ENCODE measurements at places on chromosomes 3 and 15. TPM values are rescaled to one million over a fixed set of nuclear protein-coding genes. Genes with fewer than 3 reads are reported as not detected.

DNA sequence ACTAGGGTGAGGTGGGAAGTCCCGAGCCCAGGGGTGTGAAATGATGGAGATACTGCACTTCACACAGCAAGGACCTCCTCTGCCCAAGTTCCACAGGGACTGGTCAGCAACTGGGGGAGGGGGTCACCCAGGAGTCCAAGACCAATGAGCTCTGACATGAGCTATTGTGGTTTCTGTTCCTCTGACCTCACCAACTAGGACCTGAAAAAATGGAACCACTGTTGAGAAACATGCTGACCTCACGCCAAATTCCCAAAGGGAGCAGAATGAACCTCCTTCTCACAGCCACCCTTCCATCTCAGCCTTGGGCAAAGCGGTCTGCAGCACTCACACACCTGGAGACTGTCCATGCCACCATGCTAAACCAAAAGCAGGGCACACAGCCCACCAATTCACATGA lies 69.3 kb downstream of the LRIG1 start:
- no peaks in the 10 kb centered on the region for H3K27me3 ChIP-seq
- H3K36me3 ChIP-seq = no peaks in the 10 kb centered on the region
- H3K27ac ChIP-seq = no peak overlapping the region
- no peak for DNase-seq

DNA sequence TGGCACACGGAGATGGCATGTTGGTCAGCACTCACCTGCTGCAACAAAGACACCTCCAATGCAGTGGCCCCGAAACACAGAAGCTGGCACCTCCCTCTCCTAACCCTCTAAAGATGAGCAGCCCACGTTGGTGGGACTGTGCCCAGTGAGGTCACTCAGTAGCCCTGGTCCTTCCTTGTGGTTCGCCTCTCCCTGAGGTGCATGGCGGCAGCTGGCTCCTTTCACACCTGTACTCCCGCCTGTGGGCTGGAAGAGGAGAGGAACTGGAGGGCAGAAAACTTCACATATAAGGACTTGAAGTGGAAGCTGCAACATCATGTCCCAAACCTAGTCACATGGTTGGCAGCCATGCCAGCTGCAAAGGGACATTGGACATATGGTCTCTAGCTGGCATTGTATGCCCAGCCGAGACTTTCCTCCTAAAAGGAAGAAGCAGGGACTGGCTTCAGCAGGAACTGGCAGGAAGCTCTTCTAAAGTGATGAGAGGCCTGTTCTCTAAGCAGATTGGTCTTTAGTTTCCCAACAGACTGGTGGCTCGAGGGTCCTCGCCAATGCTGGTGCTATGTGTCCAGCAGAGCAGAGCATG lies 10.8 kb upstream of the C3orf22 start:
- no peak overlapping the region for H3K27ac ChIP-seq
- H3K4me1 ChIP-seq = no peaks in the 10 kb centered on the region
- no peak for DNase-seq
- H3K27me3 ChIP-seq = no peaks in the 10 kb centered on the region
- no peaks in the 10 kb centered on the region for H3K36me3 ChIP-seq
- H3K4me3 ChIP-seq = no peak overlapping the region

- H3K4me3 ChIP-seq = no peak overlapping the region
- no peaks in the 10 kb centered on the region for H3K27me3 ChIP-seq
- H3K36me3 ChIP-seq = no peaks in the 10 kb centered on the region
- H3K4me1 ChIP-seq = no peaks in the 10 kb centered on the region
Observed at GRCh38 chr3:78970656-78971055, 797.1 kb downstream of the ROBO1 start.

GRCh38 chr3:10695595-10696285 lies 120.3 kb upstream of the SLC6A11 start:
- H3K4me1 ChIP-seq = no peaks in the 10 kb centered on the region
- DNase-seq = no peak
- no peaks in the 10 kb centered on the region for H3K27me3 ChIP-seq
- H3K4me3 ChIP-seq = no peak overlapping the region
- no peak overlapping the region for H3K27ac ChIP-seq
- H3K36me3 ChIP-seq = no peaks in the 10 kb centered on the region

DNA sequence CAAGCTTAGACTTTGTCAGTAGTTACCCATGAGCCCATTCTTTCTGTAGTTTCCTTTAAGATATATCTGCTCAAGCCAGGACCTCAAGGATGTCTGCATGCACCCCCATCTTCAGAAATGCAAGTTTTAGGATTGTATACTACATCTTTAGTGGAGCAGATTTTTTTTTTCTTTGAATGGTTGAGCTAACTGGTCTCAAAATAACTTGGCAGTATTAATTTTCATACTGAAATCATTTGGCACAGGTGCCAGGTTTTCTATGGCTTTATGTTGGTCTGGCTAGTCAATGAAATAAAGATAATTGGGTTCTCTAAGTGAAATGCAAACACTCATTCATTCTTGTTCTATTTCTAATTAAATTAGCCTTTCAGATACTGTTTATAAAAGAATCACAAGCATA lies 108.9 kb downstream of the ATG7 start:
- H3K4me1 ChIP-seq = peaks cover 7% of the 10 kb centered on the region
- no peak for DNase-seq
- H3K27ac ChIP-seq = peak overlapping the region; percentile 35
- no peak overlapping the region for H3K4me3 ChIP-seq
- no peaks in the 10 kb centered on the region for H3K27me3 ChIP-seq
- no peaks in the 10 kb centered on the region for H3K36me3 ChIP-seq

GRCh38 chr3:195110647-195111318 lies 160.2 kb downstream of the XXYLT1 start:
- H3K4me1 ChIP-seq = peaks cover 4% of the 10 kb centered on the region
- H3K4me3 ChIP-seq = no peak overlapping the region
- no peak for DNase-seq

DNA sequence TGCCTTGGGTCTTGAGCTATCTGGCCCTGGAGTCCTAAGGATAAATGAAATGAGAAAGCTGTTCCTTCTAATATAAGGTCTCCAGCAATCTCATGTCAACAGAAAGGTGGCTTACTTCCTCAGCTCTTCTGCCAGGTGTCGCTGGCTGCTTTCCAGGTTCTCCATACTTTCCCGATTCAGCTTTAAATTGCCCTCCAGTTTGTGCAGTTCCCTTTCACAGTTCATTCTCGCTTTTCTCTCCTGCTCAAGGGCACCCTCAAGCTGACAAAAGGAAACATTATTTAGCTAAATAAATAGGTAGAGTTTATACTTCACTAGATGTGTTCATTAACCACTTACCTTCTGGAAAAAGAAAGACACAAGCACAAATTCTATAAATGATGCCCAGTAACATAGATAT lies 73.0 kb downstream of the MYH15 start:
- H3K27me3 ChIP-seq = no peaks in the 10 kb centered on the region
- no peaks in the 10 kb centered on the region for H3K36me3 ChIP-seq
- H3K4me3 ChIP-seq = no peak overlapping the region
- no peak overlapping the region for H3K27ac ChIP-seq
- DNase-seq = no peak

DNA sequence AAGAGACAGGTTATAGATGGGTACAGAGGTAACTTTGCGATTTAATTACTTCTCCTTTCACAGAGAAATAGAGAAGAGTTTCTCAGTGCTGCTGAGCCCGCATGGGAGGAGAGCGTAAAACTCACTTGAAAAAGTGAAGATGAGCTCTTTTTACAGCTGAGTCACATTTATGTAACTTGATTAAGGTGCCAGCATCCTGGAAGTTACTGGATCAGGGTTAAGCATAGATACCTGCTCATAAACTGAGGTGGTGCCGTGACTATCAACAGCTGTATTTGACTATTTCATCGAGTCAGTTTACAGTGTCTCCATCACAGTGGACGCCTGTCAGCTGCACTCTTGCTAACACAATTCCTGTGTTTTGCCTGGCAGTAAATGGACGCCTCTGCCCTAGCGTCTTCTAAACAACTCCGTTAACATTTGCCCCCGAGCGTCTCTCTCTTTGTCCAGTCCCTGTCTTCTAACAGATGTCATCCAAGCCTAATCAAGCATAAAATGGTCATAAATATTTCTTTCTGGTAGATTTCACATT lies 414.6 kb downstream of the FOXP1 start:
- no peak overlapping the region for H3K4me3 ChIP-seq
- peaks cover 16% of the 10 kb centered on the region for H3K4me1 ChIP-seq
- no peak for DNase-seq
- H3K36me3 ChIP-seq = no peaks in the 10 kb centered on the region
- H3K27me3 ChIP-seq = no peaks in the 10 kb centered on the region
- H3K27ac ChIP-seq = no peak overlapping the region

DNA sequence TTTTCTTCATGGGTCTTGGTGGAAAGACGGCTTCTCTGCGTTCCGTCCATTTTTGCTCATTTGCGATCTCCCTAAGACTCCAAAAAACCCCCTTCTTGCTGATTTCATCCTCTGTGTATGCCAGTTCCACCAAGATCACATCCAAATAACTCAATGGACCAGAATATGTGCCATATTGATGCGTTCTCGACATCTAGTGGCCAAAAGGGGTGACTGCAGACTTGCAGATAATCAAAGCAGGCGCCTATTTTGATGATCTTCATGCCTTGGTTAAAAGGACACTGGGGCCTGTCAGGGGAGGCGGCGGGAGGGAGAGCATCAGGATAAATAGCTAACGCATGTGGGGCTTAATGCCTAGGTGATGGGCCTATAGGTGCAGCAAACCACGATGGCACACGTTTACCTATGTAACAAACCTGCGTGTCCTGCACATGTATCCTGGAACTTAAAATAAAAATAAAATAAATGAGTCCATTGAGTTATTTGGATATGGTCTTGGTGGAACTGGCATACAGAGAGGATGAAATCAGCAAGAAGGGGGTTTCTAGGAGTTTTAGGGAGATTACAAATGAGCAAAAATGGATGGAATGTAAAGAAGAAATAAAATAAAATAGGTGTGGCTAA lies 104.2 kb upstream of the RAD18 start:
- H3K27ac ChIP-seq = no peak overlapping the region
- no peak overlapping the region for H3K4me3 ChIP-seq
- H3K4me1 ChIP-seq = peaks cover 6% of the 10 kb centered on the region
- no peaks in the 10 kb centered on the region for H3K36me3 ChIP-seq
- peak; percentile 51 for DNase-seq

DNA sequence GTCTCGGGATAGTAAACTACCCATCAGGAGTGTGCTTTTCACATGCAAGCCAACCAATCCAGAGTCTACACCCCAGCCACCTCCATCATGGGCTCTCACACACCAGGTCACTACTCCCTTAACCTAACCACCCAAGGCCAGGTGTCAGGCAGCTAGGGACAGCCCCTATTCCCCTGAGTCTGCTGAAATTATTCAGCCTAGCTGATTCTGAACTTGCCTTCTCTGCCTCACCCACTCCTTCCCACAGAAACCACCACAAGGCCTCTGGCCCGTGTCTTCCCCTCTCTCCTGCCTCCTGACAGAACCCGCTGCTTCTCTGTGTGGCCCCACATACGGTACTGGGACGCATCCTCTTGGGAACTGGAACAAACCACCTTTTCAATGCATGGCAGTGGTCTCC lies 82.1 kb downstream of the PCSK6 start:
- H3K36me3 ChIP-seq = no peaks in the 10 kb centered on the region
- H3K27ac ChIP-seq = no peak overlapping the region
- peaks cover 4% of the 10 kb centered on the region for H3K4me1 ChIP-seq
- DNase-seq = no peak
- H3K27me3 ChIP-seq = no peaks in the 10 kb centered on the region

DNA sequence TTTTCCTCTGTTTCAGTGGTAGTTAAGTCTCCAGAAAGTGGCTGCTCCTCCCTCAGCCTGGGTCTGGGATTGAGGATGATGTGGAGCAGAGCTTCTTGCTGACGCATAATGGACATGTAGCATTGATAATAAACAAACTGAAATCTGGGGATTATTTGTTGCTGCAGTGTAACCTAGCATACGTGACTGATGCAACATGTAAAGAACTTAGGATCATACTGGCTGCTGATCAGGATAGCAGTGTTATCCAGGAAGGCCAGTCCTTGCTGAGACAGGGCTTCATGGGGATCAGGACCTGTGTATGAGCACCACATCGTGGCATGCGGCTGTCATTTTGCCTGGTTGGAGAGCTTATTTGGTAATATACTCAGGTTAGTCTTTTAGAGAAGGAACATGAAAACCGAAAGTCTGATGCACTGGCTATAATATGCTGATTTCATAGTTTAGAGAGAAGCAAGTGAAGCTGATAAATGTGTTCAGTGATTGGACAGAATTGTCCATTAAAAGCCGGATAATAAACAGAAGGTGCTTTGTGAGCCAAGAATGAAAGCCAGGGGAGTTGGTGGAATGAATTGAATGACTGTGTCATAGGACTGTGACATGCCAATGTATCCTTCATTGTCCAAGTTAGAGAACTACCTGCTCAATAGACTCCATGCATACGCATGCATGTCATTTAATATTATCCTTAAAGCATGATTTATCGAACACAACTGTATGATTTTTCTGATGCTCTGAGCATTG lies 4.1 kb downstream of the MINAR1 start:
- no peak overlapping the region for H3K27ac ChIP-seq
- peaks cover 2% of the 10 kb centered on the region for H3K4me1 ChIP-seq
- no peaks in the 10 kb centered on the region for H3K27me3 ChIP-seq
- no peak overlapping the region for H3K4me3 ChIP-seq

SPTBN5 gene
- 0.48 TPM for total RNA-seq

SPINK8 gene
- total RNA-seq = not detected

ZNF860 gene
- total RNA-seq = 0.36 TPM

OXTR gene
- 7.5 TPM for total RNA-seq

ADAMTSL3 gene
- total RNA-seq = 3.3 TPM

FMN1 gene
- 2.6 TPM for total RNA-seq
